NCI-H1048 (cell line): ENCODE measurements at places on chromosomes 5 and 9.

DNA sequence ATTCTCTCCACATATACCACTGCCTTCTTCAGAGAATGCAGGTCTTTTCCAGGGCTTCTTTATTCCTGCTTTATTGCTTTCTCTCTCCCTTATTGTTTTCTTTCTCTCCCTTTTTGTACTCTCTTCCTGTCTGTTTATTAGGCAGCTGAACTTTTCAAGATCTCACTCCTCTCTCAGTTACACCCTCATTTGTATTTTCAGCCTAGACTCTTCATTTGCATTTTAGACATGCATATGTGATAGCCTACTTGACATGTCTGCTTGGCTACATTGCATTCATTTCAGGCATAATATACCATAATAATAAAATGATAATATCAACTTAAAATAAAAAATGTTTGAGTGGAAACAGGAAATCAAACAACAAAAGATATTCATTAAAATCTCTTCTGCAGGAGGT is 377.9 kb upstream of the TNC start:
- no peak for DNase-seq

- no peak for DNase-seq
Observed at GRCh38 chr9:113309204-113309813, 6.1 kb upstream of the RNF183 start.

GRCh38 chr9:70101265-70101664 is 57.6 kb downstream of the MAMDC2 start:
- DNase-seq = no peak

GRCh38 chr9:78644359-78644758 is 347.4 kb downstream of the PSAT1 start:
- DNase-seq = no peak

GRCh38 chr5:26492906-26493459 is 545.4 kb downstream of the CDH9 start:
- DNase-seq = no peak

DNA sequence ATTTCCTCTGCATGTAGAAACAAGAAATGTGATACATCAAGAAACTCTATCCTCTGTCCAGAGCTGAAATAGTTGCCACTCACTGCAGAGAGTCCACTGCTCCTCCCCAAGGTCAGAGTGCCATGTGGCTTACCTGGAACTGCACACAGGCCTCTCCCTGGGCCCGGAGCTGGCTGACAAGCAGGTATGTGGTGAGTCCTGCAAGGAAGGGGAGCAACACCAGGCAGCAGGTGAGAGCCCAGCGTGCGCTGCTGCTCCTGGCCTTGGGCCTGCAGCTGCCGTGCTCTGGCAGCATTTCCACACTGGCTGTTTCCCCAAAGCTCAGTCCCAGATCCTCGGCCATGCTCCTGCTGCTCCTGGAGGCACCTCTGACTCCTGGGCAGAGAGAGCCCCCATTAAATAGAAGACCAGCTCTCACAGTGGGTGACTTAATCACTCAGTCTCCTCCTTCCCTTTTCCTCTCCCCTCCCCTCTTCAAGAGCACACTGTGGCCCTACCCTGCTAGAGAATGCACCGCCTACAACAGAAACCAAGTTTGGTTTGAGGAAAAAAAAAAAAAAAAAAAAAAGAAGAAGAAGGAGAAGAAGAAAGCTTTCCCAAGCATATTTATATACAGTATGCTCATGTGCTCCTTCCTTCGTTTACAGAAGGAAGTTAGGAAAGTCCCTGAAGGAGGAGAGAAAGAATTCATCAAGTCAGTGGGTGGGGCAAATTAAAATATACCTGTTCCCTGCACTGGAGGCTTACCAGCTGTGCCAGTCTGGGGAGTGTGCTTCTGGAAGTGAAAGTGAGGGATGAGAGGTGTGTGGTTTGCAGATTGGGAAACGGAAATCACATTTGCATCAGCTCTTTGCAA is at the start of gene TNFSF15:
Gene TNFSF15 (minus strand): TSS at position 370 of the 856 bp plus-strand sequence. CDS start 27 bp downstream, at position 343.
- DNase-seq = no peak

- no peak for DNase-seq
Observed at GRCh38 chr5:53173083-53173482, 63.5 kb upstream of the MOCS2 start.

DNA sequence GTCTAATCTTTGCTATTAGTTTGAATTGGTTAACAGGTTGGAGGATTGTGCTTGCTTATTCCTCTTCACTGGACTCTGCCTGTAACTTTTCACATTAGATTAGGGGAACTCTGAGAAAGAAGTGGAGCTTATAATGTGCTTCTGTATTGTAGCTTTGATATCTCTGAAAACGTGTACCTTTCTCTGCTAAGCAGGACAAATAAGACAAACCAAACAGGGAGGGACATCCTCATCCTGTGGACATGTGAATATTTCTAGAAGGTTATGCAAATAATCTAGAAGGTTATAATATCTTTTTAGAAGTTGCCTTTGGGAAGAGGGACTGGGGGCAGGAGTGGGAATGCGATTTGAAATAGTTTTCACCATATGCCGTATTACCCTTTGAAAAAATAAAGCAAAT is 11.7 kb downstream of the IQGAP2 start:
- no peak for DNase-seq

DNA sequence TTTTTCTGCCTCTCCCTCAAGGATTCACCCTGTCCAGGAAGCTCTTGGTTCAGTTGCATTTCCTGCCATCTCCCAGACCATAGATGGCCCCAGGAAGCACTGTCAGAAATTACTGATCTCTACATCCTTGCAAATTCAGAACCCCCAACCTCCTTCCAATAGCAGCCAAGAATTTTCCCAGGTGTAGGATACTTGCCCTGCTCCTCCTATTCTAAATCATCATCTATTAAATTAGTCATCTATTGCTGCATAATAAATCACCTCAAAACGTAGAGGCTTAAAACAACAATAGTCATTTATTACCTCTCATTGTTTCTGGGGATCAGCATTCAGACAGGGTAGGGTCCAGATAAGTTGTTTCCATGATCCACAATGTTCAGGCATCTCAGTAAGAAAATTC is 26.1 kb upstream of the ADRA1B start:
- DNase-seq = no peak

DNA sequence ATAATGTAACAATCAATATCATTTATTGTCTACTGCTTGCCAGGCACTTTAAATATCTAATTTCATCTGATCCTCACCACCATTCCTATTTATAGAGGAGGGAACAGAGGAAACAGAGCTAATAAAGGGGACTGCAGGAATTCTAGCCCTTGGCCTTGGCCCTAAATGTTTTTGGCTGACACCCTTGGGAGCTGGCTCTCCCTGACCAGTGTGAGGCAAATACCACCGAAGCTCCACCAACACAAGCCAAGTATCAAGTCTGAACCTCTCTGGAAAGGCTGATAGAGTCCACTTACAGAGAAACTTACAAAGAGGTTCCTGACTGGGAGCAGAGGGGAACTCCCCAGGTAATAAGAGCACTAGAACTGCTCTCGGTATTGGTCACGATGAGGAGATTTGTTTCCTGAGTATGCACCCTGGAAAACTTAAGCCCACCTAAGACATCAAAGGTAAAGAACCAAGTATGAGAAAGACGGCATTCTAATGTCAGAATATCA is 243.1 kb upstream of the PANK3 start:
- no peak for DNase-seq
